ENCODE measurements at places on chromosomes 3 and 15. TPM values are rescaled to one million over a fixed set of nuclear protein-coding genes. Genes with fewer than 3 reads are reported as not detected.

Gene TP63
- total RNA-seq = 0.33 TPM

Gene SPPL2A
- total RNA-seq = 53.1 TPM

Gene ITGB5
- total RNA-seq = 0.72 TPM

- no peak for DNase-seq
Observed at GRCh38 chr3:156493887-156494286, 61.0 kb downstream of the SSR3 start.

Data from activated CD4-positive, alpha-beta T cell treated with anti-CD3 and anti-CD28 coated beads for 36 hours (primary cell).